ENCODE measurements at places on chromosomes 7 and 10.

DNA sequence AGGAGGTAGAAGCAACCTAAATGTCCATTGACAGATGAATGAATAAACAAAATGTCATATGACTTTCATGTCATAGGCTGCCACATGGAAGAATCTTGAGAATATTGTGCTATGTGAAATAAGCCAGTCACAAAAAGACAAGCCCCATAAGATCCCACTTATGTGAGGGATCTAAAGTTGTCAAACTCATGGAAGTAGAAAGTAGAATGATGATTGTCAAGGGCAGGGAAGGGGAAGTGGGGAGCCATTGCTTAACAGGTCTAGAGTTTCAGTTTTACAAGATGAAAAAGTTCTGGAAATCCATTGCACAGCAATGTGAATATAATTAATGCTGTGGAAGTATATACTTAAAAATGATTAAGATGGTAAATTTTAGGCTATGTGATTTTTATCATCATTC lies 229.3 kb upstream of the KMT2E start:
- no peak for DNase-seq

DNA sequence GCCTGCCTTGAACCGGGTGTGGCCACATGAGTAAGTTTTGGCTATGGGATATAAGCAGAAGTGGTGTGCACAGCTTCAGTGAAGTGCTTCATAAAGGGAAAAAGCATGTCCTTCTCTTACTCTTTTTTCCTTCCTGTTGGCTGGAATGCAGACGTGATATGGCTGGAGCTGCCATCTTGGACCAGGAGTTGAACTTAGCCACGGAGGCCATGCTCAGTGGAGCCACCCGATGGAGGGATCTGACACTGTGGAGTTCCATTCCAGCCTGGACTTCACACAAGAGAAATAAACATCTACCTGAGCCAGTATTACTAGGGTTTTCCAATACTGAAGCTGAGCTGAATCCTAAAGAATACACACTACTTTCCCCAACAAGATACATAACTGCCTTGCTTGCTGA lies 52.3 kb downstream of the CCDC3 start:
- no peak for DNase-seq

GRCh38 chr7:153407291-153408046 lies 644.7 kb upstream of the DPP6 start:
- DNase-seq = no peak

DNA sequence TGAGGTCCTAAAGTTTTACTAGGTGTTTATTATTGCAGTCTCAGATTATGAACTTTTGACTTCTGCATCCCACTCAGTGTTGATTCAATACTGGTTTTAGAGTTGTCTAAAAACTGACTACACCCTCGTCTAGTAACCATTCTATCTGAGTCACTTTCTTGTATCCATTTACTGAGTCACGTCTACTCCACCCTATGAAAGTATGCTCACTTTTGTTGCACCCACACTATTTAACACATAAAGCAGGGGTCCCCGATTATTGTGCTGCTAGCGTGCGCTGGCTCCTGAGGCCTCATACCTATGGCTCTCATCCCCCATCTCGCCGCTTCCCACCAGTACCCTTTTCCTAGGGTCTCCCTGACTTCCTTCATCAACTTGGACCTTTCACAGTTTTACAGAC lies 2.0 kb downstream of the SAMD9 start:
- DNase-seq = no peak

- DNase-seq = no peak
Observed at GRCh38 chr7:45106-46090, 147.0 kb upstream of the FAM20C start.

DNA sequence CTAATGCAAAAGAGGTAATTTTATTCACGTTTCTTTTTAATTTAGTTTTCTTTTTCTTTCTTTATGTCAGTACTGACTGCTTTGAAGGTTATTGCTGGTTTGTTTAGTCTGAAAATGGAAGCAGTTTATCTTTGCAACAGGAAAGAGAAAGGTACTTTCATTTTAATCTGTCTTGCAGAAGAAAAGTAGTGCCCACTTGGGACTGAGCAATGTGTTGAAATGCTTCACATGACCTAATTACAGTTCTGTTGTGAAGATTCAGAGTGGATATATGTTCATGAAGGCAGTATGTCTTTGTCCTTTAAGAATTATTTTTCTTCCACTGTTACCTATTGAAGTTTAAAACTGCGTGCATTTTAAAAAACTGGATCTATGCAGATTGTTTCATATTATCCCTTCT lies 80.1 kb downstream of the ANKIB1 start:
- DNase-seq = no peak

DNA sequence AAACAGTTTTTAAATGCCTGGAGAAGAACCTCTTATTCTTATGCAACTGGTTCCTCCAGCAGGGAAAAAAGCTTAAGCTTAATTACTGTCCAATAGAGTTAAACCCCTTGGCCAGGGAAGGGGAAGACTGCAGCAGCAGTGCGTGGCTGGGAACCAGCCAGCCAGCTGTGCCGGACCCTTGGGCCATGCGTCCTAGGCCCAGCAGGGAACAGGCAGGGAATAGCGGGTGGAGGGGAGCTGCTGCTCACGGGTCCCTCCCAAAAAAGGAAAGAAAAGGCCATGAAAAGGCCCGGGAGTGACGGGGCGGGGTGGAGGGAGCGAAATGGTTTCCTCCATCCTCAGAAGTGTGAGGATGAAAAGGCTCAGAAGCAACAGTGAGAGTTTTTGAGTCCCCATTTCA lies 35.2 kb upstream of the HECW1 start:
- DNase-seq = no peak

DNA sequence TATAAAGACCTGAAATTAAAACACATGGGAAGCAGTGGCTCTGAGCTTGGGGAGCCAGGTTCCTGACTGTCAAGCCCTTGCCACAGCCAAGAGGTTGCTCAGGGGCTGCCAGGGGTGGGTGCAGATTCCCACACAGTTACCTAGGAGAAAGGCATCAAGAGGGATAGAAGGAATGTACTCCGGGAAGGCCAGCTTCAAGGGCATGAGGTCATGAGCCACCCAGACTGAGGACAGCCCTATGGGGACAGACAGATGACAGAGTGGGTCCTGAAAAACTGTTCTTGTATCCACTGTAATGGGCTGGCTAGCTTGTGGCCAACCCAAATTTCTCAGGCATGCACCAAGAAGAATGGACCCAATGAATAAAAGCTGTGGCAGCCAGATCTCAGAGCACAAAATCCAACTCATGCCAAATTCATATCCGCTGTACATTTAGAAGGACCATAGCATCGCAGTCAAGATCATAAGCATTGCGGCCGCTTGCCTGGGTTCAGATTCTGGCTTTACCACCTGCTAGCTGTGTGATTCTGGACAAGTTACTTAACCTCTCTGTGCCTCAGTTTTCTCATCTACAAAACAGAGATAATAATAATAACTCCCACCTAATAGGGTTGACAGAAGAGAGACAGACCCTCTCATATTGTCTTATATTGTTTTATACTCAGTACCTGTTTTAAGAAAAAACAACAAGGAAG lies 44.9 kb upstream of the KCNMA1 start:
- DNase-seq = no peak

DNA sequence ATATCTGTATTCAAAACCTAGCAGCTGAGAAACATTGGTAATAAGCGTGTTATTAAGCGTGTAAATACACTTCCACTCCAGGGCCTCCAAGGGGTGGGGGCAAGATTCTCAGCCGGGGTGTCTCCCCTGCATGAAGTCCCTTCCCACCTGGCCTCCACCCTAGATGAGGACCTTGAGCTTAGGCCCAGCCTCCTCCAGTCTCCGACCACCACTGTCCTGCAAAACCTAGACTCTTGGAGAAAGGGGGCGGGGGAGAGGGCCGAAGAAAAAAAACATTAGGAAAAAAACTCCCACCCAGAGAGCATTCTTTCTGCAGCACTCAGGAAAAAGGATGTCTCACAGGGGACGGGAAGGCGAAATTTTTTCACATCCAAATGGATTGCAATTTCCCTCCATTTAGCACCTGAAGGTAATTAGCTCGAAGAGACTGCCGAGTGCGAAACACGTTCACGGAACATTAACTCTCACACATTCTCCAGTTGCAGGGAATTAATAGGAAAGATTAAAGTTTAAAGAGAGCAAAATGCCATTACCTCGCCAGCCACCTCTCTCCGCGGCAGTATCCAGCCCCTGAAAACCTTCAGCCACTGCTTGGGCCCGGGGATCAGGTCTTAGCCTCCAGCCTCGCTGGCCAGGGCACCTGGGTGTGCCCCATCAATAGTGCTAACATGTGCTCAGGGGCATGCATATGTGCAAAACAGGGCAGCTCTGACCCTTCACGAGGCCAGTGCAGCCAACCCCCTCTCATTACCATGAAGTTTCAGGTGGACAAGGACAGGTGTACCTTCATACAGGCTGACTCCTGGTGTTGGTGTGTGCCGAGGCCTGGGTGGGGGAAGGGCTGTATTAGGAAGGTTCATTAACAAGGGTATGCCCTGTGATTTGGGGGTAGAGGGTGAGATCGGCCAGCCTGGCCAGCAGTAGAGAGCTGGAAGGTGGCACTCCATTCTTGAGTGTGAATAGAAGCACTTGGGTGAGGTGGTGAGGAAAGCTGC lies 77.2 kb downstream of the HIF1AN start:
- no peak for DNase-seq

DNA sequence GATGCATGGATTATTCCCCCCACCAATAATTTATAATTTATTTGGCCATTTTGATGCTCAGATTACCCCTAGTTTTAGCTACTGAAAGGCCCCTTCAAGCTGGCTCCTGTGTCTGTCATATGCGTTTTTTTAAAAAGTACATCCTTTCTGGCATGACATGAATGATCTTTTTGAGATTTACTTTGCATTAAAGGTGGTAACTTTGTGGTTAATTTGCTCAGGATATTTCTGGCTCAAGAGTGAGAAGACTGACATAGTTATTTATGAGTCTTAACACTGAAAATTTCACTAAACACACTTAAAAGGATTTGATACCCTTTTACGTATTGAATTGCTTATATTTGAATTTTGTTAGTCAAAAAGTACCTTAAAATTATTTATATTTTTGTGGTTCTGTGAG lies 5.4 kb downstream of the SMC3 start:
- no peak for DNase-seq

DNA sequence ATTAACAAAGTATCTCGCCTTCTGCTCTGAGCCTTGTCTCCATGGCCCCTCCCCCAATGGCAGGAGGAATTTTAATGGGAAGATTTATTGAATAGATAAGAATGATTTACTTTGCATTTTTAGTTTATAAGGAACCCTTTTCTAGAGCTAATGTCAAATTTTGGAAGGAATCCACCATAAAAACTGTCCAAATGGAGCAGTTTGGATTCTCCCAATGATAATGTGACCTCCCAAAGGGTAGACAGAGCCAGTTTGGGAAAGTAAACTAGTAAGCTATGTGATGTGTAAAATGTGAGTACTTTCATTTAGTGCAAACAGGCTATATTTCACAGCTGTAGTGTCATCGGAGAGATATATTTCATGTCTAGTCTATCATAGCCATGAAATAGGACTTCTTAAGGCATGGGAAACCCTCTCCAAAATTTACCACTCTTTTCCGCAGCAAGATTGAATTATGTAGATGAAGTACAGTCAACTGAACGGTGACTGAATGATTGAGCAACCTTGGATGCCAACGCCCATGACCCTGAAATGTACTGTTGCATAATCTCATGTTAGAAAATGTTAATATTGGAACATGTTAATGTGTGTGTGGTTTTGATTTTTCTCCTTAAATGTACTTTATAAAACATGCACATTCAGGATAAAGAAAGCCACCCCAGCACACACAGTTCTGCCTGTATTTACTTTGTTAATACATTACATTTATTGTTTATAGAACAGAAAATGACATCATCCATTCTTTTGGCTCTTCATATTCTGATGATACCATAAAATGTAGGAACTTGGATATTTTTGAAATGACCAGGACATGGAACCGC lies 140.6 kb downstream of the NRP1 start:
- DNase-seq = no peak

DNA sequence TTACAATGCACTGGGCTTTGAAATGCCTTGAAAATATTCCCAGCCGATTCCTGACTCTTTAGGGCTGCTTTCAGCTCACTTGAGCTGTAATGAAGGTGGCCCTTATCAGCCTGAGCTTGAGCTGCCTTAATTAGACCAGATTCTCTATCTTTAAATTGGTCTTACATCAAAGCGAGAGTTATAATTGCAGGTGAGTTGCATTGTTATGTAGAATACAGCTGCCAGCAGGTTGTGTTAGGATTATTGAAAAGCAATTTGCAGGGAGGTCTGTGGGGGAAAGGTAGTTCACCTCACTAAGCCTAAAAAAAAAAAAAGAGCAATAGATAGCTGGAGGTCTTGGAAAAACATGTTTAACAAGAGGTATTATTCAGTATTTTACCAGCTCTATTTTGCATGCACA lies 142.2 kb upstream of the HABP2 start:
- DNase-seq = no peak

DNA sequence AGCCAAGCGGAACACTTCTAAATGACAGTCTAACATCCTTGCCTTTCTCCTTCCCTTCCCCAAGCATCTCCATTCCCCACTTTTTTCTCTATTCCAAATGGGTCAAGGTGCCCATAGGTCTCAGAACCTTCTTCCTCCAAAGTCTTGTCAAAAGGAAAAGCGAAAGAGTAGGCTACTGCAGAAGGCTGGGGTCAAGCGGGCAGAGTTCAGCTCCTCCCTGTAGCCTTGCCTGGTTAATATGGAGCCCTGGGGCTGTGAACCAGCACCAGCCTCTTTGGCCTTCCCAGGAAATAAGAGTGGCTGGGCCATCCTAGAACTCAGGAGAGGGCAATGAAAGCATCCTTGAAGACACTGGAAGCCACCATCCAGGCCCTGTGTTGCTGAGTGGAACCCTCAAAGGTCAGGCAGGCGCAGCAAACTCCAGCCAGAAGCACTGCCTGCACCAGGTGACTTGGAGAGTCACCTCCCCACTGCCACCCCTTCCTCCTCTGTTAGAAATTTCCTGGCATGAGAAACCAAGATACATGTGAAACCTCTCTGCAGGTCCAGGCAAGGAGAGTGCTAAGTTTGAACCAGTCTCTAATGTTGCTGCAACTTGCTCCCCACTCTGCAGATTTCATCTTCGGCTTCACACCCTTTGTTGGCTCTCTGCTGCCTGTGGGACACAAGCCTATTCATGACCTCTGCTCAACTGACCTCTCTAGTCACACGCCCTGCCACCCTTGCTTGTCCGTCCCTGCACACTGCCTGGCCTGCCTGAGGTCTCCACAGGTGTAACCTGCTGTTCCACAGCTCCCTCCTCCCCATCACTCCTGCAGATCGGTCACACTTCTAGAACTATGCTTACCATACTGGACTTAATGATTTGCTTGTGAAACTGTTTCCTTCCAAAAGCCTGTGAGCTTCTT lies 74.9 kb downstream of the SH3PXD2A start:
- no peak for DNase-seq

DNA sequence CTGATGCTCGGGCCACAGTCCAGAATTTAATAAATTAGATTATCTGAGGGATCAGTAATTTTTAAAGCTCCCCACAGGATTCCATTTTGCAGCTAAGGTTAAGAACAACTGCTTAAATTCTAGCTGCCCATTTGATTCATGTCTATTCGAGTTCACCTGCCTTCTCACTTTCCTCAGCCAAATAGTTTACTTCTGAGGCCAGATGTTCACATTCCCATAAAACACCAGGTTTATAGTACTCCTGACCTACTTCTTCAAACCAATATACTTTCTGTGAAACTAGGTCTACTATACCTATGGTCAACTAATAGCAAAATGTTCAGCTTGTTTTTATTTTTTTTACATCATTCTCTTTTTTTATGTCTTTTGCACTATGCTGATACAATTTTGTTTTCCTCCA lies 86.3 kb downstream of the GPR158 start:
- no peak for DNase-seq

Measured in NCI-H1436 (cell line).